ENCODE measurements at places on chromosomes 1 and 21.

DNA sequence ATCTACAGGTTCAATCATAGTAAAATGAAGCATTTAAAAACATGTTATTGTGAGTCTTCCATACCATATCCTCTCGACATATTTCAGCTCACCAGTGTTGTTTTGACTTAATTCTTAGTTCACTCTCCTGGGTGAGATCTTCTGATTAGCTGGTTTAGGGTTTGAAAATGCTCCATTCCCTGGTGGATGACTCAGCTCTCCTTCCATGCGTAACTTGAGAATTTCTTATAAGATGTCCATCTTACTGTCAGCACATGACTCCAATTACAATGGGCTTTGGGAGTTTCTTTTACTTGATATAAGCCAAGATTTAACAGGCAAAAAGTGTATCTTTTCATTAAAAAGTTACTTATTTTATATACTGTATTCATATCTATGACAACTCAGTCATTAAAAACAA, 476.5 kb downstream of the BRINP3 start:
- no peak for DNase-seq

- no peak for DNase-seq
Measured at GRCh38 chr21:31235671-31236450, 108.2 kb downstream of the TIAM1 start.

GRCh38 chr1:84668185-84668584, 22.1 kb downstream of the SSX2IP start:
- DNase-seq, result no peak

GRCh38 chr1:244841273-244841927, 5.9 kb downstream of the COX20 start:
- no peak for DNase-seq

DNA sequence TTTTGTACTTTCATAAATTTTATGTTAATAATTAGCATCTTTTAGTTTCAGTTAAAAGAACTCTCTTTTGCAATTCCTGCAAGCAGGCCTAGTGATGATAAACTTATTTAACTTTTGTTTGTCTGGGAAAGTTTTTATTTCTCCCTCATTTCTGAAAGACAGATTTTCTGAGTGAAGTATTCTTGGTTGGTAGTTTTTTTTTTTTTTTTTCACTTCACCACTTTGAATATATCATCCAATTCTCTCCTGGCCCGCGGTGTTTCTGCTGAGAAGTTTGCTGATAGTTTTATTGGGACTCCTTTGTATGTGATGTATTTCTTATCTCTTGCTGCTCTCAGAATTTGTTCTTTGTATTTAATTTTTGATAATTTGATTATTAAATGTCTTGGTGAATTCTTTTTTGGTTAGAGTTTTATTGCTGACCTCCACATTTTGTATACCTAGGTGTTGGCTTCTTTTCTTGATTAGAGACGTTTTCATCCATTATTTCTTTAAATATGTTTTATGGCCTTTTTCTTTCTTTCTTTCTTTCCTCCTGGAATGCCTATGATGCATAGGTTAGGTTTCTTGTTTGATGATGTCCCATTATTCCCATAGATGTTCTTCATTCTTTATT, 45.9 kb downstream of the BRINP2 start:
- no peak for DNase-seq

GRCh38 chr1:63413394-63413793, 46.0 kb downstream of the ALG6 start:
- DNase-seq, result no peak

DNA sequence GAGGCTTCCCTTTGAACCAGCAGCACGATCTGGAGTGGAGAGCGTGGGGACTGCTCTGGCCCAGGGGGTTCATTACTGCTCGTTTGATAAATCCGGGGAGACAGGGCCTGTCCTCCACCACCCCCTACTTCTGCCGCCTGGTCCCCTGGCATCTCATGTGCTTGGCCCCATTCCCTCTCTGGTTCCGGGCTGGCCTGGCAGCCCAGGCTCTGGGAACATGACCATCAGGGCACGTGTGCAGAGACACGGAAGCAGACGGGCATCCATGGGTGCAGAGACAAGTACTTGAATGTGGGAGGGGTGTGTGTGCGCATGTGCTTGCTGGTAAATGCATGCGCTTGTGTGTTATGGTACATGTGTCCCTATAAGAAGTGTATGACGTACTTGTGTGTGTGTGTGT, 75.5 kb downstream of the KIRREL1 start:
- DNase-seq, result no peak

DNA sequence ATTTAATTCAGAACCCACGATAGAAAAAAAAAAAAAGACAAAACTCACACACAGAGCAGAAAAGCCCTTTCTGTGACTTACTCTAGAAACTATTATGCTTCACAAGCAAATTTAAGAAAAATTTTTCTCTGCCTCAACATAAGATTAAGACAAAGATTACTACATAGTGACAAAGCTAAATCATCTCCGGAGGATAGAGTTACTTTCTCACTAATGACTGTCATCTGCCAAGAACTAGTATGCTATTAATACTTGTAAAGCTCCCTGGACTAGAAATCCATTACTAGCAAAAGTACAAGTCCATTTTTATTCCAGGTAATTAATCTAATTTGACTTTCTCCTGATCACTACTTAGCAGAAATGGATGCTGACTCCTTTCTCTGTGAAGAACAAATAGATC, 25.9 kb downstream of the GREM2 start:
- DNase-seq, result no peak

- no peak for DNase-seq
Measured at GRCh38 chr1:207745285-207745684, 6.6 kb upstream of the CD46 start.

GRCh38 chr1:112675728-112676381, 1.4 kb downstream of the MOV10 start:
- no peak for DNase-seq

All from esophagus muscularis mucosa (tissue), 4 donors.